ENCODE measurements at places on chromosomes 5 and 9. TPM values are rescaled to one million over a fixed set of nuclear protein-coding genes. Genes with fewer than 3 reads are reported as not detected.

GRCh38 chr9:1050125-1050895 lies at the start of gene DMRT2:
Gene DMRT2, plus strand, starts transcription at chr9:1050357. Its CDS starts 1,257 bp downstream, at chr9:1051614.
- DNase-seq: peak; percentile 41

DNA sequence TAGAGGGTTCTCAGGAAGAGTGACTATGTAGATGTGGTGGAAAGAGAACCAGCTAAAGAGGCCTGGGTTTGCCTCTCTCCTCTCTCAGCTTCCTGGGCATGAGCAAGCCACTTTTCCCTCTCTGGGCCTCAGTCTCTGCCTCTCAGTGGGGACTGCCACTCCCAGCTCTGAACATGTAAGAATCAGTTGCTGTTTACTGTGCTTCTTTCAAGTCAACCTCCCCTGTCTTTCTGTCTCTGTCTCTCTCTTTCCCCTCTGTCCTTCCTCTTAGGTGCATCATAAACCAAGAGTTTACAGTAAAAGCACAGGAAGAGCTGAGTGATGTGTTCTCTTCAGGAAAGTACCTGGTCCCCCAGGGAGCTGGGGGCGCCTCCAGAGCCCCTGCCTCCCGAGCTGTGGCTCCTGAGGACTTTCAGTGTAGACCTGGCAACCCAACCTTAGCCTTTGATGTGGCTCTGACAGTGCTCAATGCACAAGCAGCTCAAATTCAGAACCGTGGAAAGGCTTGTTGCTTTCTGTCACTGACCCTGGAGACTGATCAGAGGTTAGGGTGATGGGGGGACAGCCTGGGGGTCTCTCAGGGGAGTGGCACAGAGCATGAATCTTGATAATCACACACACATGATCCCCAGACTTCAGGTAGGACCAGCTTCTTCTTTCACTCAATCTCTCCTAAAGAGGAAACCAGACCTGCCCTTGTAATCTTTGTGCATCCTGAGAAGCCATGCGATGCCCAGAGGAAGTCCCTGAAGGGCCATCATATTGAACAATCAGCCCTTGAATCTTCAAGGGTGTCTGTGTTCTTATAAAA lies 59.4 kb upstream of the TNFSF8 start:
- DNase-seq: no peak

Gene DAPK1
- total RNA-seq: not detected

Gene TLE1
- total RNA-seq: 13.6 TPM

Gene PCDHA5
- total RNA-seq: 0.31 TPM

GRCh38 chr9:93904649-93905472 lies 50.3 kb downstream of the BARX1 start:
- DNase-seq: no peak

Gene FIBCD1
- 2.4 TPM for total RNA-seq

GRCh38 chr5:95256991-95257390 lies 27.9 kb downstream of the MCTP1 start:
- no peak for DNase-seq

- DNase-seq: no peak
These were observed 63.9 kb downstream of the C9orf152 start for GRCh38 chr9:110143950-110144545.

DNA sequence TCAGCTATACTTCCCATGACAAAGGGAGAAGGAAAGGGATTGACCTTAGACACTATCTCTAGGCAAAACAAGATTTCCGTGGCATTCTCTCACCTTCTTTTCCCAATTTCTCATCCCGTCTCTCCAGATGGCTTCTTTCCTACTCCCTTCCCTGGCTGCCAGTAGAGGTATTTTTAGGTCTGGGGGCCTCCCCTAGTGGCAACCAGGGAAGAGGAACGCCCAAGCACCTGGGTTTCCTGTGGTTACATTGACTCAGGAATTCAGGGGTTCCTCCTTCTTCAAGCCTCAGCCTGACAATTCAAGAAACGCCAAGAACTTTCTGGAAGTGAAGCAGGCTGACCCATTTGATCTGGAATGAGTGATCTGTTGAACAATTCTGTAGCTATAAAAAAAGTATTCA lies 111.5 kb upstream of the OSMR start:
- DNase-seq: no peak

GRCh38 chr5:15344954-15345353 lies 155.0 kb upstream of the FBXL7 start:
- DNase-seq: no peak

DNA sequence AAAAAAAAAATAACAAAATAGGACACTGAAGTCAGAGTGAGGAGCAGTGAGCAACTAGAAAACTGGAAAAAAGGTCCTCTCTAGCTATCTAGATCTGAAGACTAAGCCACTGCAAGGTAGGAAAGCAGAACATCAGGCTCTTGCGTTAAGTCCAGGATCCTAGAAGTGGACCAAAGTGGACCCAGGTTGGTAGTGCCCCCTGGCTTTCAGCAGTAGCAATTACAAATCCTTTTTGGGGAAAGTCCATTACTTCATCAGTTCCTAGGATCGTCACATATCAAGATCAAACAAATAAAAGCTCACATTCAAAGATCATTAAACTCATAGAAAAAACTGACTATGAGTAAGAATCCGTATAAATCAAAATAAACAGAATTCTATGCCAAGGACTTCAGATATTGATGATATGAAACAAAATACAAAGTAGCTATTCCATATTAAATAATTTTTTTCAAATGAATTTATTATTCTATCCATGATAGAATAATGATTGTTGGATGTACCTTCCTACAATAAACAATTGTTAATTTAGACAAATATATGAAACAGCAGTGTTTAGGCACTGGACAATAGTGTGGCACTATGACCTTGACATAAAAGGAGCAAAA lies 6.5 kb upstream of the RICTOR start:
- DNase-seq: peak; percentile 65

Gene TAS2R1
- total RNA-seq: not detected

DNA sequence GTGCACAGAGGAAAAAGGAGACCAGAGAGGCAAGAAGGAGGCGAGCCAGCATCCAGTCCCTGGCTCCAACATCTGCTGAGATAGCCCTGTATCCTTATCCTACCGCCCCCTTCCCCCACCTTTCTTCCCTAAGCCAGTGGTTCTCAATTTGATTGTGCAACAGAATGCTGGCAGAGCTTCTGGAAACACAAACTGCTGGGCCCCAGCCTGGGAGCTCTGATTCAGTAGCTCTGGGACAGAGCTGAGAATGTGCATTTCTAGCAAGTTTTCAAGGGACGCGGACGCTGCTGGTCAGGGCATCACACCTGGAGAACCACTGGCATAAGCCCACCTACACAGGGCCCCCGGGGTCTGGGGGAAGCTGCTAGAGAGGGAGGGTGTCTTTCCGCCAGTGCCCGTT lies 21.1 kb downstream of the AK8 start:
- DNase-seq: no peak
